ENCODE measurements at places on chromosomes 5 and 9. TPM values are rescaled to one million over a fixed set of nuclear protein-coding genes. Genes with fewer than 3 reads are reported as not detected.
A peak's percentile ranks its signal among the peaks of the same experiment; 100 is the strongest.

DNA sequence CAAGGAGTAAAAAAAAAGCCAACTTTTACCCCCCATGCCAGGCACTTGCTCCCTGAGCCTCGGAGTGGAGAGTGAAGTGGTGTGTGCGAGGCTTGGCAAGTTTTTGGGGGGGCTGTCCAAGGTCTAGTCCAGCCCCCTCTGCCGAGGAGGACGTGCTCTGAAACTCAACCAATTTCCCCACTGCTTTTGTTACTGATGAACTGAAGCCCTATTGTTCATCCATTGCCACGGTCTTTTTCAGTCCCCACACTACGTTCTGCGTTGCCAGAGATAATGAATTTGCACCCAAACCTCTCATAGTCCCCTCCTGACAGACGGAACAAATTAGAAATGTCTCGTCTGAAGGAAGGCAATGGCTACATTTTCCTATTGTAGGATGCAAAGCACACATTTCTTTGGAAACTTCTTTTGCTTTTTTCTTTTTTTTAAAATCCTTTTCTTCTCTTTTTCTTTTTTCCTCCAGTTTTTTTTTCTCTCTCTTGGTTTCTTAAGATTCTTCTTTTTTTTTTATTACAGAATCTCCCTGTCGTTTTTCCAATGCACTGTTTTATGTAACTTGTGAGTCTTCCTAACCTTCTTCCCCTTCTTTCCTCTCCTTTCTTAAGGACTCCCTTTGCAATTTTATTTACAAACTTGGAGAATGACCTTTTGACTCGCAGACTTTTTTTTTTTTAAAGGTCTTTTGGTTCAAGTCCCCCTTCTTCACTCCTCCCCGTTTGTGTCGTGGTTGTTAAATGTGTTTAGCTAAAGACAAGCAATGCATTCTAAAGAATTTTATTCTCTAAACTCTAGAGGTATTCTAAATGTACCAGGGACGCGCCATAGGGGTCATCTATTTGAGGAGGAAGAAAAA, 209.5 kb downstream of the MEF2C start:
- DNase-seq: no peak

DNA sequence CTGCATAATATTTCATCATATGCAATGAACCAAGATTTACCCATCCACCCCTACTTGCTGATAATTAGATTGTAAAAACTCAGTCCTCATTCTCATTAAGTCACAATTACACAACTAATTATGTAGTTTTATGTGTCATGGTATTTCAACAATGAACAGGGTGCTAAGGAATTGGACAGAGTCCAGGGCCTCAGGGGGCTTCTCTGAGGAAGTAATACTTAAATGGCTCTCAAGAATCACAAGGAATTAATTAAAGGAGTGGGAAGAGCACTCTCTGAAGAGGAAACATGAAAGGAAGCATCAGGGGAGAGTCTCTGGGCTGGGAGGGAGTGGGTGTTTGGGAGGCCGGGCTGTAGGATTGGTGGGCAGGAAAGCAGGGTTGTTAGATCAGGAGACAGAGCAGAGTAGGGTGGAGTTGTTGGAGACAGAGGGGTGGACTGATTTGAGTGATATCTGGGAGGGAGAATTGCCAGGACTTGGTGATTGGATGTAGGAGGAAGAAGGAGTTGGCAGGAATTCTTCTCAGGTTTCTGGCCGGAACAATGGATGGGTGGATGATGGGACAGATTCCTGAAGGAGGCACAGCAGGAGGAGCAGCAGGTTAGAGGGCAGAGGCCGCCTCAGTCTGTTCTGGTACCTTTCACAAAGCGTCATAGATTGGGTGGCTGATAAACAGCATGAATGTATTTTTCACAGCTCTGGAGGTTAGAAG, 23.0 kb upstream of the NSG2 start:
- DNase-seq: no peak

GRCh38 chr5:23072179-23072578, 219.0 kb upstream of the CDH12 start:
- DNase-seq: no peak

- no peak for DNase-seq
These were observed 15.0 kb upstream of the IL12B start for GRCh38 chr5:159345336-159345735.

DNA sequence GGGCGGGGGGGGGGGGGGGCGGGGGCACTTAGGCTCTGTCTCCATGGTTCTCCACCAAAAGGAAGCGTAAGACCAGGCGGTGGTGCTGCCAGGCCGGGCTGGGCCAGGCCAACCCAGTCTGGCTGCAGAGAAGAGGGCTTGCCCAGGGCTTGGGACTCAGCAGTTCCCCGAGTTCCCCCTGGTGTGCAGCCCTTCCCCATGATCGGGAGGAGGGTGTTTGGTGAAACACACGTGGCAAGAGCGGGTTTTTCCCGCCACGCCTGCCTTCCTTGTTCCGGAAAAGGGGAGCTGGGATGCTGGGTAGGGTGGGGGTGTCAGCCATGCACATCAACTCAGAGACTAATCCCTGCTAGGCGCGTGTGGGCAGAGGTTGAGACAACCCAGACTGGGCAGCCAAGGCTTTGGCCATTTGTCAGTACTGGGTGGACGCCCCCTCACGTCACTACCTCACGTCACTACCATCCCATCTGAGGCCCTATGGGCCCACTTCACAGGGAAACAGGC, 32.9 kb downstream of the PRRX2 start:
- DNase-seq: no peak

GRCh38 chr9:98210435-98210834, 18.0 kb upstream of the CORO2A start:
- DNase-seq: no peak

- DNase-seq: peak; percentile 45
These were observed 1.0 kb upstream of the PTBP3 start for GRCh38 chr9:112334432-112334841.

- DNase-seq: peak; percentile 76
These were observed 107.6 kb downstream of the PLPP1 start for GRCh38 chr5:55427157-55427556.

DNA sequence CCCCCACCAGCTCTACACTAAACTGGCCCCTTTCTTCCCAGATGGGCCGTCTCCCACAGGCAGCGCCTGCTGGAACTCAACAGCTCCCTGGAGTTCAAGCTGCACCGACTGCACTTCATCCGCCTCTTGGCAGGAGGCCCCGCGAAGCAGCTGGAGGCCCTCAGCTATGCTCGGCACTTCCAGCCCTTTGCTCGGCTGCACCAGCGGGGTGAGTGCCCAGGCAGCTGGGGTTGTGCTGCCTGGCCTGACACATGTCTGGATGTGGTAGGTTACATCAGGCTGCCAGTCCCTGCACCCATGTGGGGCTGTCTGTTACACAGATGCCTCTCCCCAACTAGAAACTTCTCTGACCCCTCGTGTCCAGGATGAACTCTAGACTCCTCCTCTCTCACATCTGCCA, 9.8 kb downstream of the NHP2 start:
- DNase-seq: no peak

- DNase-seq: no peak
These were observed 21.0 kb downstream of the ATOX1 start for GRCh38 chr5:151737431-151737830.

DNA sequence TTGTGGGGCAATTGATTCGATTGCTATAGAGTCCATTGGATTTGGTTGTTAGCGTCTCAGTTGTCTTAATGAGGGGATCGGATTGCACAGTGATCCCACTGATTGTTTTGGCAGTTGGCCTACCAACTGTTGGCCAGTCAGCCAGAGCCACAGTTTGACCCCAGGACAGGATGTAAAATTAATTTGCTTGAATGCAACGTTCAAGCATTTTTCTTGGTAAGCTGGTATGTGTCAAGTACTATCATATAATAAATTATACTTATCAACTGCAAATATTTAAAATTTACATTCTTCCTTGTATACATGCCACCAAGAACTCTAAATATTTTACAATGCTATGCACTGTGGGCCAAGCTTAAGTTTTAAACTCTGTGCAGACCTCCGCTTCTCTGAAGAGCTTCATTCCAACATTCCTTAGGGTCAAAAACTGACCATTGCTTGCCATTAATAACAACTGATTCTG, 80.4 kb upstream of the OSMR start:
- peak; percentile 18 for DNase-seq

- DNase-seq: peak; percentile 19
These were observed 962 bp upstream of the TXN start for GRCh38 chr9:110257097-110257841.

GRCh38 chr5:97547999-97548738, 365.1 kb upstream of the RIOK2 start:
- peak; percentile 49 for DNase-seq

DNA sequence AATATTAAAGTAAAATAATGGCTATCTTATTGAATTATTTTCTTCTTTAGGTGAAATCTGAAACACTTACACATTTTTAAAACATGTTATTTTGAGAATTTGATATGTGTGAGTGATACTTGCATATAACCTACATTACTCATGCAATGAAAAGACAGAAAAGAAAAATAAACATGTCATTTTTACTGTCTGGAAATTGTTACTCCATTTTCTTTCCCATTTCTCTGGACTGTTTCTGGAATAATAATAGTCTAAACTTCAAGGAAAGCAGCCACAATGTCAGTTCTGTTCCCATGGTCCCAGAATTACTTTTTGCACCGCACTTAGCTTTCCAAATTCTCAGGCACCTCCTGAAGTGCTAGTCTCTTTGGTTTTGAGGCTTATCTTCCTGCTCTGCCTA, 145.5 kb downstream of the PRR16 start:
- DNase-seq: no peak

GRCh38 chr5:41722359-41722950, 147.8 kb downstream of the OXCT1 start:
- DNase-seq: peak; percentile 8

DNA sequence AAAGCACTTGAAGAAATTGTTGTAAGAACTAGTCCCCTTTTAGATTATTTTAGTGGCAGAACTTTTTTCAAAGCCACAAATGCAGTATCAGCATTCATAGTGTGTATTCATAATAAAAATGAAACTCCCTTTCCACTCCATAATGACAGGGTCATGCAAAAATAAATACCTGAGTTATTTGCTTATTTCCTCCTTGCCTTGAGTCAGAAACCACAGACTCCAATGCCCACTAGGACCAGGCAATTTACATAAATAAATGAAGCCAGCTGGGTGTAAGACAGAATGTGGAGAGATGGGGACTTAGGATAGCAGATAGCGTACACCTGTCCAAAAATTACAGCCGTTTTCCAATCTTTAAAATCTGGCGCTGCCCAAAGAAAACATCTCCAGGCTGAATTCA, 417.8 kb downstream of the TMEM161B start:
- DNase-seq: no peak

GRCh38 chr5:56327809-56328208, 94.7 kb upstream of the ANKRD55 start:
- DNase-seq: no peak

DNA sequence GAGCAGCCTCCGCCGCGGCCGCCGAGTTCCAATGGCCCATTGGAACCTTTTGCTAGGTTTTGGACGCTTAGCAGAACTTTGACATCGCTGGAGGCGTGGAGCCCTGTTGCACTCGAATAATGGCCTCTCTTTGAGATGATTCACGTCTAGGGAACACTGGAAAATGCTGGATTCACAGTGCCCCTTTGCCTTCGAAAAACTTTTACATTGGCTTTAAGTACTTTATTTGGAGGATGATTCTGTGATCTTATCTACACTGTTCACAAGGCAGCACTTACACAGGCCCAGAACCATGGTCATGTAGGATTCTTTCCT, 536 bp upstream of the PPIC start:
- DNase-seq: no peak

DNA sequence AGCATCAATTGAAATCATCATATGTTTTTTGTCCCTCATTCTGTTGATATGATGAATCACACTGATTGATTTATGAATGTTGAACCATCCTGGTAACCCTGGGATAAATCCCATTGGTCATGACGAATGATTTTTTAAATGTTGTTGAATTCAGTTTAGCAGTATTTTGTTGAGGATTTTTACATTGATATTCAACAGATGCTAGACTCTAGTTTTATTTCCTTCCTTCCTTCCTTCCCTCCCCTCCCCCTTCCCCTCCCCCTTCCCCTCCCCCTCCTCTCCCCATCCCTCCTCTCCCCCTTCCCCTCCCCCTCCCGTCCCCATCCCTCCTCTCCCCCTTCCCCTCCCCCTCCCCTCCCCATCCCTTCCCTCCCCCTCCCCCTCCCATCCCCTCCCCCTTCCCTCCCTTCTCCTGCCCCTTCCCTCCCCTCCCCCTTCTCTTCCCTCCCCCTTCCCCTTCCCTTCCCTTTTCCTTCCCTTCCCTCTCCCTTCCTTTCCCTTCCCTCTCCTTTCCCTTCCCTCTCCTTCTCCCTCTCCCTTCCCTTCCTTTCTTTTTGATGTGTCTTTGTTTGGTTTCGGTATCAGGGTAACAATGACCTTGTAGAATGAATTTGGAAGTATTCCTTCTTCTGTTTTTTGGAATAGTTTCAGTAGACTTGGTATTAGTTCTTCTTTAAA, 142.8 kb downstream of the AP3B1 start:
- no peak for DNase-seq

DNA sequence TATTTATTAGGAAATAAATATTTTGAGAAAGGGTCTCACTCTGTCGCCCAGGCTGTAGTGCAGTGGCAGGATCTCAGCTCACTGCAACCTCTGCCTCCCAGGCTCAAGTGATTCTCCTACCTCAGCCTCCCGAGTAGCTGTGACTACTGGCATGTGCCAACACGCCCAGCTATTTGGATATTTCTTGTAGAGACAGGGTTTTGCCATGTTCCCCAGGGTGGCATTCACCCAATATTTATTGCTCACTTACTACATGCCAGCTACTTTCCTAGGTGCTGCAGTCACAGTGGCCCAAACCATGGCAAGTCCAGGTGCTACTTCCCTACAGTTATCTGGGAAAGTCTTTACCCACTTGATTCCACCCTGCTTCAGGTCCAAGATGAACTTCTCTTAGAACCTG, 8.3 kb upstream of the MED7 start:
- DNase-seq: no peak

The CDHR2 gene
- total RNA-seq: not detected

The IFT74 gene
- 4.4 TPM for total RNA-seq

The PKD2L2 gene
- total RNA-seq: not detected

The SUSD3 gene
- not detected for total RNA-seq

The LVRN gene
- under 0.01 TPM for total RNA-seq

The CTXN3 gene
- total RNA-seq: not detected

The FAM174A gene
- total RNA-seq: 15.0 TPM

The C5 gene
- total RNA-seq: 0.60 TPM

The C9 gene
- total RNA-seq: under 0.01 TPM

The LHX6 gene
- total RNA-seq: 0.40 TPM
